Stimulated activated CD4-positive, alpha-beta T cell treated with anti-CD3 and anti-CD28 coated beads, Interleukin-1b, Interleukin-23, amount 100 ng/mL, for 1 hour (primary cell): ENCODE measurements at places on chromosomes 6 and 20.

DNA sequence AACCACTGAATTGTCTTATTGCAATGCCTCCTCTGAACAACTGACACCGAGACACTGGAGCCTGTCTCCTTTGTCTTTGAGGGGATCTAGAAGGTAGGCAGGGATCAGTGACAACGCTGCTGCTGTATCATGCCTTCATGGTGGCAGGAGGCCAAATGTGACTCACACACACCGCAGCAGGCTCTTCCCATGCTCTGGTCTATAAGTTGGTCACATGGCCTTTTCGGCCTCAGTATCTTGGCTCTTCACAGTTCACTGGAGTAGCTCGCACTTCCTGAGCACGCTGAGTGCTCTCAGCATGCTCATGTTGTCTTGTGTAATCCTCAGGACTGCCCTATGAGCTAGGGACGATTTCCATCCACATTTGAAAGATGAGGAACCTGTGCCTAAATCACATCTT, 167.4 kb upstream of the PCSK2 start:
- no peak for DNase-seq

DNA sequence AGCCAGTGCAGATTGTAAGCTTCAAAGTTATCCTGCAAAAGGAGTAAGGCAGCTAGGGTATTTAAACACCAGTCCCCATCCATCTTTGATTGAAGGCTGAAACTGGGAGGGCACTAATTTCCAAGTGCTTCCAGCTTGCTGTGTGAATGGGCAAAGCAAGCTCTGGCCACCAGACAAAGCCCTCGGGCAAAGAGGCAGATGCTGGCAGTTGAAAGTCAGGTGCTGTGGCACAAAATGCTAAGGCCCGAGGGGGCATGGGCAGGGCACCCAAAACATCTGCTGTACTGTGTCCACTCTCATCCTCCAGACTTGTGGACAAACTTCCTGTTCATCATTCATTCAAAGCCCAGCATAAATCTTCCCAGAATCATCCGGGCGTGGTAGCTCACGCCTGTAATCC, 62.9 kb downstream of the TRMT6 start:
- DNase-seq = no peak

DNA sequence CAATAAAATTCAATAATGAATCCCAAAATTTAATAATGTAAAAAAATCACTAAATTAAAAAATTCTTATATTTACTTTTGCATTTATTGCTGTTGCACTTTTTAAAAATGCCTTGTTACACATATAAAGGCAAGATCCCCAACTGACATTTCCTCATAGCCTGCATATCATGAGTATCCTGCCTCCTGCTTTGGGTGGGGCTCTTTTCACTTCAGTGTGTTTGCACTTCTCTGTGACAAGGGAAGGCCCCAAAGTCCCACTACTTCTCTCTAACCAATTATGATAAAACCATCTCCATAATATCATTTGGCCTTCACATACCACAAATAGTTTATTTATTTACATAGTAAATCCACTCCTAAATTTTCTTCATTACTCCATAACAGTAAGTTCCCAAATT, 446.1 kb upstream of the MARCKS start:
- no peak for DNase-seq

- DNase-seq = no peak
Observed at GRCh38 chr6:160048471-160048870, 73.1 kb upstream of the SLC22A1 start.

DNA sequence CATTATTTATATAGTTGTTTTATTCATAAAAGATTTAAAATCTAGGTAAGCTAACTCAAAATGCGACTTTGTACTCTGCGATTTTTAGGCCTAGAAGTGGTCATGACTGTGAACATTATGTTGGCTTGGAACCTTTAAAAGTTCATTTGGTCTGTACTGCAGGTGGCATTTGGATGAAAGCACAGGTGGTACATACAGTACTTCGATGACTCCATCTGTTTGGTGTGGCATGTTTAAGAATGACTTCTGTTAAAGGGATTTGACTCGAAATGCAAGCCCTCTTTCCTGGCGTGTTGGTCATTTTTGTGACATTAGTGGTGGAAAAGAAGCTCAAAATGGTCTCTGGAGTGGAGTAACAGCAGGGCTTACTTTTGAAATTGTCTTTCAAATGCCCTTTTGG, 118.1 kb downstream of the UST start:
- DNase-seq = no peak

DNA sequence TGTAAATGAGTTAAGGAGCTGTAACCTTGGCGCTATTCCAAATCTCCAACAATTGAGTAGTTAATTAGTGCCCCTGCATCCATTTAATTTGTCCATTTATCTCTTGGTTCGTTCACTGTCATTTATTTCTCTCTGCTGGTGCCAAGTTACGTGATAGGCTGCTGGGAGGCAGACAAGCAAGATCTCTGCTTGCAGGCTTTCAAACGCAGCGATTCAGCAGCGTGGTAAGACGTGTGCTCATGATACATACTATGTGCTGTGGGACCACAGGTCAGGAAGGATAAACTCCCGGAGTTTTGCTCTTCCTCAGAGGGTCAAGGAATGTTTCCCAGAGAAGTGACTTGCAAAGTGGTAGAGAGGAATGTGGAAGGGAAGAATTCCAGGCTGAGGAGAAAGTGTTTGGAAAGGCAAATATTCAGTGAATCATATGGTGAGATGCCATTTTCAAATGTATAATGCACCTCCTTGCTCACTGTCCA, 46.4 kb downstream of the UTRN start:
- DNase-seq = no peak

- no peak for DNase-seq
Observed at GRCh38 chr20:50959543-50960126, 1.0 kb downstream of the MOCS3 start.

GRCh38 chr6:55853008-55854001, 22.1 kb downstream of the BMP5 start:
- DNase-seq = no peak

- no peak for DNase-seq
Observed at GRCh38 chr6:166268431-166268830, 39.8 kb downstream of the PRR18 start.
